Fibroblast of mammary gland (primary cell): ENCODE measurements at places on chromosomes 12 and 14.

DNA sequence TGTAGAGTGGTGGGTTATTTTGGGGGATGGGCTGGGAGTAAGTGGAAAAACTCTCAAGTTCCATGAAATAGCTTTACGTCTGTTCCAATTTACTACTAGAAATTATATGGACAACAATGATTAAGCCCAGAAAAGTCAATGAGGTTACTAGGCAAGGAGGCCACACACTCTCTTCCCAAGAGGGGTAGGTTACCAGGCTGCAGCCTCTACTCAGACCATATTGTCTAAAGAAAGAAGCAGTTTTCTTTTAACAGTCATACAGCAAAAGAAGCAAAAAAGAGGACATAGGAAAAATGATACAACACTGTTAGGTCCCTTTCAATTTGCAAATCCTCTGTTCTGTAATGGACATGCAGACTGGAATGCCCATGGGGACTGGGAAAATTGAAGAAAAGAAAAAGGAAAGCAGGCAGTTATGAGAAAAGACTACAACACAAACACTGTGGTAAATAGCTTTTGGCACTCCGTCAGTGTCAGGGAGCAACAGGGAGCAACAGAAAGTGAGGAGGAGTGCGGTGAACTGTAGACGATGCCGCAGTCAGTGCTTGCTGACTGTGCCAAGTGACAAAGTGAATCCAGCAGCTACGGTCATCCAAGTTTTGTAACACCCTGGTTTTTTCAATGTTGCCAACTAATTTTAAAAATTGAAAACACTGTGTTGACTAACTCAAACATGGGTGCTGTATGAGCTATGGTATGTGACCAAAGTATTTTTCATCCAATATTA, 39.8 kb upstream of the HMGA2 start:
- peak; percentile 56 for DNase-seq

- peak; percentile 78 for DNase-seq
Measured at GRCh38 chr12:26198742-26199141, 3.4 kb downstream of the SSPN start.

DNA sequence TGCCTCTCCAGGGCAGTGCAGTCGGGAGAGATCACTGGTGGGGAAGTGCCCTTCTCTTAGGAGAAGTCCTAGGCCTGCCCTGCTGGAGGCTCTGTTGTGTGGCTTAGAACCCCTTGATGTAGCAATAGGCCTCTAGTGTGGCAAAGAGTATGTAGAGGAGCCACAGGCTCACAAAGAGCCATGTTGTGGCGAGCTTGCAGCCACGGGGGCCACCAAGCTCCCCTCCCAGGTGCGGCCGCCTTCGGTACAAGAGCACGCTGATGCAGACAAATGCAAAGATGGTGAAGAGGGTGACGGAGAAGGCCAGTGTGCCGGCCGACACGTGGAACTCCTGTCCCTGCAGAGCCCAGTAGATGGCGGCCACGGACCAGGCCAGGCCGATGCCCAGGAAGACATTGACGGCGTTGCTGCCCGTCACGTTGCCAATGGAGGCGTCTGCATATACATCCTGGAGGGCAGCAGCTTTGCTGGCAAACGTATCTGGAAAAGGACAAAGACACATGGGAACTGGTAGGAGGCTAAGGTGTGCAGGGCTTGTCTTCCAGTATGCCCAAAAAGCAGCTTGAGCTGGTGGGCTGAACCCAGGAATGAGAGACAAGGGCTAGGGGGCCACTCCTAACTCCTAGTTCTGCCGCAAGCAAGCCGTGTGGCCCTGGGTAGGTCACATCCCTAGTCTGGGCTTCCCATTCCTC, 142.8 kb downstream of the SLC8A3 start:
- peak; percentile 50 for DNase-seq

DNA sequence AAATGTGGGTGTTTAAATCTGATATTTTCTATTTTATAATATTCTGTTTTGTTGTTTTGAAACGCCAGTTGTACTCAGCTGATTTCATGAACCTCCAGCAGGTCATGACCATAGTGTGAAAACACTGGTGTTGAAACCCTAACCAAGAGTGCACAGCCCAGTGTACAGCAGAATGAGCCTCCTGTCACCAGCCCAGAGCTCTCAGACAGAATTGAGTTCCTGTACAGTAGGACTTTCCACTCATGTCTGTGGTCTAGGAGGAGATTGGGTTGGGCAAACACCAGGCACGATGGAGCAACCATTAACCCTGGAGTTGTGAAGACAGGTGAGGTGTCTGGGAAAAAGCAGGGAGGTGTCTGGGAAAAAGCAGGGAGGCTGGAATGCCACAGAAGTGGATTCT, 908.8 kb downstream of the VRK1 start:
- no peak for DNase-seq

DNA sequence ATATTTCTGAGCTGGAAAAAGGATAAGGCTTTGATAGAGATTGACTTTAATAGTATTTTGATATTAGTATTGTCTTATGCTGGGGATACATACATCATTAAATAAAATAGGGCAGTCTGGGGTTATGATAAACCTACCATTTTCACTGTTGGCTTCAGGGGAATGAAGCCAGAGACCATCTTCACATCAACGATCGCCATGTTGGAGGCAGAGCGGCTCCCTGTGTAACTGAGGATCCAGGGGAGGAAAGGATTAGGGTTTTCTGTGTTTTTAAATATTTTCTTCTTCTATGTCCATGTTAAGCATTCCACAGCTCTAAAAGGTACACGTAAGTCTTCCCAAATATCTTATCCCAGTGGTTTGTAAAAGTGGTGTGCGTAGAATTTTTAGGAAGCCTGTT, 45.4 kb downstream of the A2M start:
- DNase-seq = no peak

GRCh38 chr12:120693848-120694247, 6.9 kb downstream of the MLEC start:
- DNase-seq = no peak

DNA sequence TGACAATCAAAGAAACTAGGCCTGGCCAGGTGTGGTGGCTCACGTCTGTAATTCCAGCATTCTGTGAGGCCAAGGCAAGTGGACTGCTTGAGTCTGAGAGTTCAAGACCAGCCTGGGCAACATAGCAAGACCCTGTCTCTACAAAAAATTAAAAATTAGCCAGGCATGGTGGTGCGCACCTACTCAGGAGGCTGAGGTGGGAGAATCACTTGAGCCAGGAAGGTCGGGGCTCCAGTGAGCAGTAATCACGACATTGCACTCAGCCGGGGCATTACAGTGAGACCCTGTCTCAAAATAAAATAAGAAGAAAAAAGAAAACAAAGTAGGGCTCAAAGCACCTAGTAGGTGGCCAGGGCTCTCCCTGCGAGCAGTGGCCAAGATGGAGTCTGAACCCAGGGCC, 79.1 kb downstream of the CHGA start:
- no peak for DNase-seq

GRCh38 chr12:3137268-3137781, 60.1 kb downstream of the TSPAN9 start:
- DNase-seq = peak; percentile 55

- DNase-seq = no peak
Measured at GRCh38 chr14:59292921-59293534, 104.6 kb downstream of the DAAM1 start.

- no peak for DNase-seq
Measured at GRCh38 chr14:99679543-99679942, 4.6 kb upstream of the CYP46A1 start.

- DNase-seq = no peak
Measured at GRCh38 chr14:29462321-29462720, 465.3 kb downstream of the PRKD1 start.

DNA sequence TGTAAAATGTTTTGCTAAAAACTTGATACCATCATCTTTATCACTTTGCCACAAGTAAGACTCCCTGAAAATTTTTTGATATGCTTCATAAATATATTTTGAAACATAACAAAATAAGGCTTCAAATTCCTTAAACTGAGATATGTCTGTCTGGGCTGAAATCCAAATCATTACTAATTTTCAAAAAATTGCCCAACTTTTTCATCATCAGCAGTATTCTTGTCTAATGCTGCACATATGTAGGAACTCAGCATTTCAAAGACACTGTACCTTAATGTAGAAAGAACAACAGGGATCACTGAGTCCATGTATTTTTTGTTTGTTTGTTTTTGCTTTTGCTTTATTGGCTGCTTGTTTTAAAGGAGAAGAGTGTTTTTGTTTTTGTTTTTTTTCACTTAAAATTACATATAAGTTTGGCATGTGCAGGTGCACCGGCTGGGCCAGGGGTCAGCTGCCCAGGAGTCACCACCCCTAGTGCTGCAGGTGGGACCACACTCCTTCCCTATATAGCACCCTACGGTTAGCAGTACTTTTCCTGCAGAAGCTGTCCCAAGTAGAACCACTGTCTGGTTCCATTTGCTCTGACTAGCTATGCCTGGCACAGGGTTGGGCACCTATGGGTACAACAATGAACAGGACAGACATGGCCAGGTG, 231.2 kb downstream of the PIK3C2G start:
- DNase-seq = peak; percentile 46
